ENCODE measurements at places on chromosomes 2 and 18.

DNA sequence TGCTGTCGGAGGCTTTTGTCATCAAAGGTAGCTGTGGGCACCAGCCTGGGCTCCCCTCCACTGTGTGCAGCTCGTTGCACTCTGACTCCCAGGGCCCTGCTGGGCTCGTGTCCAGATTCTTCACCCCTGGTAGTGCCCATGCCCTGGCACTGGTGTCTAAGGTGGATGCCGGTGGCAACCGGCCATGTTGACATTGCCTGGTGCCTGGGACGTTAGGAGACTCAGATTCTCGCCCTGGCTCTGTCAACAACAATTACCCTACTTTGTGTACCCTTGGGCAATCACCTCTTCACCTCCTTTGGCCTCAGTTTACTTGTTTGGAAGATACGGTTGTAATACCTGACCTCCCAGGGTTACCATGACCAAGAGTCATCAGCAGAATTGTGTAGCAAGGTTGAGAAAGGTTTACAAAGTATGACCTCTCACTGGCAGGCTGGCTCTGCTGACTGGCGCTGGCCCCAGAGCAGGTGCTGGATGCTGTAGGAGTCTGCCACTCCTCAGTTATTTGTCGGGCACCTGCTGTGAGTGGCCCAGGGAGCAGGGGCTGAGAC, 41.5 kb upstream of the MCFD2 start:
- DNase-seq: no peak

- no peak for DNase-seq
Measured at GRCh38 chr2:167198576-167198975, 310.3 kb downstream of the XIRP2 start.

DNA sequence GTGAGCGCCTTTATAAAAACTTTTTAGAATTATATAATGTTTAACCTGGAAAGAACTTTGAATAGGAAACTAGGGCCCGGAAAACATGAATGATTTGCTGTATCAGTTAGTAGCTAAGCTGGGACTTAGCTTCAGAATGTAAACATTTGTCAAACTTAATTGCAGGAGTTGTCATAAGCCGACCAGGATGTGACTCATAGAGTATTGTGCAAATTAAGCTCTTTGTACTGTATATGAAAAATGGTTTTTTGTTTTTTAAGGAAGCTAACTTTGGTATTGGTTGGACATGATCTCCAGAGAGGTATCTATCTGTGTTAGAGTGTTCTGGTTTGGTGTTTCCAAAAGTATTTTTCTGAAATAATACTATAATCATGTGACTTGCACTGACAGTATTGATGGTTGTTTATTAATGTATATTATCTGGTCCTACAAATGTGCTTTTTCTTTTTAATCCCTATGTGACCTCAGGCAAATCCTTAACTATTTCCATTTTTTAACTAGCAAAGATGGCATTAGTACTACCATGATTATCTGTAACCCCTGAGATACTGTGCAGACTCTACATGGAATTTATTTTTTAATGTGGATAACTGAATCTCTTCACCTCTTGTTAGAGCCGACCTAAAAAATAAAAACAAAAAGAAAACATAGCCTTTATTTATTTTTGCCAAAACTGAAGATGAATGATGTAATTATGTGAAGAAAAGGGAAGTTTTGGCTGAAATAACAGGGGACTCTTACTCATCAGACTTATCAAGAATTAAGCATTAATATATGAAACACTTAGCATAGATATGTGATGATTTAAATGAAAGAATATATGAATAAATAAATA, 11.7 kb downstream of the YIPF4 start:
- DNase-seq: no peak

- DNase-seq: no peak
Measured at GRCh38 chr2:125885340-125885739, 770.6 kb upstream of the GYPC start.

DNA sequence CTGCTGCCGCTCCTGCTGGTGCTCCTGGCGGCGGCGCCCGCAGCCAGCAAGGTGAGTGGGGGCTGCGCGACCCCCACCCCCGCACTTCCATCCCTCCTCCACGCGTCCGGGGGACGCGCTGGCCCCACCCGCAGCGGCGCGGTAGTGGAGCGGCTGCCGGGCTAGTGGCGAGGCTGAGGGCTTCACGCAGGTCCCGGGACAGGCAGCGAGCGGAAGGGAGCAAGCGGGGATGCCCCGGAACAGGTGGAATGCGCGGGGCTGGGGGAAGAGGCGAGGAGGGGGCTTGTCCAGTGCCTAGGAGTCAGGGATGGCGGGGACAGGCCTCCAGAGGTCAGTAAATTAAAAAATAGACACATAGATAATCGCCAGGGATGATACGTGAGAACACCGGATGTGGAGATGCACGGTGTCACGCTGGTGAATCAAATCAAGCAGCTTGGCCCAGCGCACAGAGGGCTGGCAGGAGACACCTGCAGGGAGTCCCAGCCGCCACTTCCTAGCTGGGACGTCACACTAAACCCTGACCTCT, 403 bp downstream of the COL4A3 start:
- DNase-seq: no peak

- no peak for DNase-seq
Measured at GRCh38 chr18:49050452-49050851, 99.7 kb upstream of the SMAD7 start.

Data from activated T-cell treated with anti-CD3 and anti-CD28 coated beads for 1 hour (primary cell).